Stimulated activated naive CD4-positive, alpha-beta T cell (primary cell): ENCODE measurements at places on chromosomes 5 and 9.

- DNase-seq: no peak
These were observed 213.6 kb upstream of the S1PR3 start for GRCh38 chr9:88777498-88778312.

DNA sequence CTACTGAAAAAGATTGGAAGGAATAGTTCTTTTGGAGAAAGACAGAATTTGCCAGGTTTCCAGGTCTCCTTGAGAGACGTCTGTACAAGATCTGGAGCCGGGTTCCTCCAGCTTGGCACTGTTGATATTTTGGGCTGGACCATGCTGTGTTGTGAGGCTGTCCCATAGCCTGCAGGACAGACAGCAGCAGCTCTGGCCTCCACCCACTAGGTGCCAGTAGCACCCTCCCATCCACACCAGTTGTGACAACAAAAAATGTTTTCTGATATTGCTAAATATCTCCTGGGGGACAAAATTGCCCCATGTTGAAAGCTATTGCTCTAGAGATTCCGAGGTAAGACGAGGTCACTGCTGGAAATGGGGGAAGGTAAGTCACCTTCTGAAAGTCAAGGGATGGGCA is 287.7 kb upstream of the DAP start:
- DNase-seq: no peak

- no peak for DNase-seq
These were observed 222.8 kb upstream of the MSX2 start for GRCh38 chr5:174501461-174502069.

DNA sequence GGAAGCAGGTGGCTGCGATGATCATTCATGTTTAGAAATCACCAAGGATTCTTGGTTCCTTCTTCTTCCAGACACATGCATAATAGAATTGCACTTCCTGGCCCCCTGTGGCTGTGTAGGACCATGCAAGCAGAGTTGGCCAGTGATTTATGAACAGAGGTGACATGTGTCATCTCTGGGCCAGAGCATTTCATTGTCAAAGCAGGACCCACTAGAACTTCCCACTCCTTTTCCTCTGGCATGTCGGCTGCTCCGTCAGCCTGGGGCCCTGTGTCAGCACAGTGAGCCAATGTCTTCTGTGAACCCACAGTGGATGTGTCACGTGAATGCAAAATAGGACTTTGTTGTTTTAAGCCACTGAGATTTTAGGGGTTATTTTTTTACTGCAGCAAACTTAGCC is 59.2 kb downstream of the HSD17B3 start:
- no peak for DNase-seq

- no peak for DNase-seq
These were observed 6.9 kb downstream of the MEGF10 start for GRCh38 chr5:127297348-127298035.

GRCh38 chr5:44881266-44881665 is 72.5 kb downstream of the MRPS30 start:
- no peak for DNase-seq
